ENCODE measurements at places on chromosomes 5 and 9.

DNA sequence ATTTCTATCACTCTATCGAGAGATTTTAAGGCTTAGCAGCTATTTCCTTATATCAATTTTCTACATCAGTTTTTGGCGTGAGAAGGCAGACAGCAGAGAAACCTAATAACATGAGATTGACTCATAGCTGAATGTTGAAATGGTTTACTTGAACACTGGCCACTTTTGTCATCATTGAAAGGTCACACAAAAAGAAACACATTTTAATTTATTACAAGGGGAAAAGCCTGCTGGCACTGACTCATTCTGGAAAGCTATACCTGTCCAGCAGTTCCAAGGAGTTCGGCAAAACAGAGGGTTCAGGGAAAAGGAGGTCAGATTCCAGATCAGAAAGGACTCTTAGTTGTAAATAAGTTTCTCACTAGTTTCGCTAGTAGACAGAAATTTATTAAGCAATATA lies 566.4 kb downstream of the DNAH5 start:
- DNase-seq = no peak

DNA sequence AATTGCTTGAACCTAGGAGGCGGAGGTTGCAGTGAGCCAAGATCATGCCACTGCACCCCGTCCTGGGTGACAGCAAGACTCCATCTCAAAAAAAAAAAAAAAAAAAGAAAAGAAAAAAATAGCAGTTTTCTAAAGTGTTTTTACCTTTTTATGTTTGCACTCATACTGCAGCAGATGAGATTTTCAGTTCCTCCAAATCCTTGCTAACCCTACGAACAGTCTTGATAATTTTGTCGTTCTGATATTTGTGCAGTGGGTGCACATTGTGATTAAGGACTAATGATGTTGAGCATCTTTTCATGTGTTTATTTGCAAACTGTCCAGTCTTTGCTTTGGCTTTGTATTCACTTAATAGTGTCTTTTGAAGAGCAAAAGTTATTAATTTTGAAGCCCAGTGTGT lies 42.9 kb downstream of the ZCCHC7 start:
- DNase-seq = no peak

DNA sequence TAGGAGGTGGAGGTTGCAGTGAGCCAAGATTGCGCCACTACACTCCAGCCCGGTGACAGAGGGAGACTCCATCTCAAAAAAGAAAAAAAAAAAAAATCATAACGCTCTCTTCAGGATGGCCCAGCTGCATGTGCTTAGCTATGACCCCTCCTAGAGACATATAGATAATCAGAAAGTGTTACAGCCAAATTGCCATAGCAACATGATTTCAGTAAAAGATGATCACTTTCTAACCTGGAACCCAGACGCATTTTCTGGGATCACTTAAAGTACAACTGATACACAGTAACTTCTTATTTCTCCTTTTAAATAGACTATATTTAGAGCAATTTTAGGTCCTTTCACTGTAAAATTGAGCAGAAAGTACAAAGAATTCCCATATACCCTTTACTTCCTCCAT lies 372.9 kb downstream of the CDH18 start:
- DNase-seq = no peak

DNA sequence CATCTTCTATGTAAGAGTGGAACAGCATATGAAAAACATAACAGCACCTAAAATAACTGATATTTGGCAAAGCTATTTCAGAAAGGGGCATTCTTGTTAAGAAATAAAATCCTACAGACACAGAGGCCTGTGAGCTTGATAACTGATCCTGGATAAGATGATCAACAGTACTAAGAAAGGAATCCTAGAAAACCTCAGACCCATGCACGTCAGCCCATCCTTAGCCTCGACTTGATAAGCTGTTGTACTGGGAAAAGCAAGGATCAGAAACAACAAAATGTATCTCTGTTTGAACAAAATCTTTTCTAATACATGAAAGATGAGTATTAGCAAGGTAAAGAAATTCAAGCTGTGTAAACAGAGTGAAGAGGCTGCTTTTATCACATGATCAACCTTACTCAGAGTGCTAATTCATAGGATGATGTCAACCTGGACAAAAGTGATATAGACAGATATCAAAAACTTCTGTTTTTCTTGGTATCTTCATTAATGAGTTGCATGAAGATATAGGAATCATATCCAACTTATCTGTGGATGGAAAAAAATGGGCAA lies 15.2 kb downstream of the LIFR start:
- DNase-seq = no peak

DNA sequence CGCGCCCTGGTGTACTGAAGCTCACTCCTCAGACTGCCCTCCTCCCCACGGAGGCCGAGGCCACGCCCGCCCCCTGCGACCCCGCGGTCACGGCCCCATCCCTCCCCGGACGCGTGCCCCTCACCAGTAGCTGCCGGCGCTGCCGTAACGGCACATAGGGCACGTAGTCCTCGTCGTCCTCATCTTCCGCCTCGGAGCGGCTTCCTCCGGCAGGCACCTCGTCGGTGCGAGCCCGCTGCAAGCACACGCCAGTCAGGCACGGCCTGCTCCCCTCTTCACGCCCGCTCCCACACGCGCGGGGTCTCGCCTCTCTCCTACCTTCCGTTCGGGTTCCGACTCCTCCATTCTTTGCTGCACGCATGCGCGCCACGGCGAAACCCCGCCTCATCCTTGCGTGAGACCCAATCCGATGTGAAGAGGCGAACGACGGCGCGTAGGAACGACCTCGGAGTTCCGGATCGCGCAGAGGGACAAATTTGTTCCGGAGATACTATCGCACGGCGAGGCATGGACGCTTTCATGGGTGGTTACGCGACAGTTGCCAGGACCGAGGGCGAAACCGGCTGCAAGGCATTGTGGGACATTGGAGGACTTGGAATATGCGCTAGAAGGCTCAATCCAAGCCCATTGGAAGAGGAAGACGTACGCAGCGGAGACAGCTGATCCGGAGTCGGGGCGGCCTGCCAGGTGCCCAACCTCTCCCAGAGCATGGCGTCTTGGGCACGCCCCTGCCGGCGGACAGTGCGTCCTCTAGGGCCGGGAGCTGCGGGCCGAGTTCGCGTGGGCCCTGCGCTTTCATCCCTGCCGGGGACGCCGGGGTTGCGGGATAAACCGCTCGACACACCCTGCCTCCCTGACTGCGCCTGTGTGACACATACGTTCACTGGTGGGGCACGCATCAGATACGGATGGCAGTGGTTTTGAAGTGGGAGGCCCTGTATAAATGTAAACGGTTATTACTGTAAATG lies at the start of gene DDX41:
Gene DDX41, minus strand, starts transcription at position 361 of the 968 bp plus-strand sequence. Its CDS starts 16 bp downstream, at position 345.
- peak; percentile 97 for DNase-seq

DNA sequence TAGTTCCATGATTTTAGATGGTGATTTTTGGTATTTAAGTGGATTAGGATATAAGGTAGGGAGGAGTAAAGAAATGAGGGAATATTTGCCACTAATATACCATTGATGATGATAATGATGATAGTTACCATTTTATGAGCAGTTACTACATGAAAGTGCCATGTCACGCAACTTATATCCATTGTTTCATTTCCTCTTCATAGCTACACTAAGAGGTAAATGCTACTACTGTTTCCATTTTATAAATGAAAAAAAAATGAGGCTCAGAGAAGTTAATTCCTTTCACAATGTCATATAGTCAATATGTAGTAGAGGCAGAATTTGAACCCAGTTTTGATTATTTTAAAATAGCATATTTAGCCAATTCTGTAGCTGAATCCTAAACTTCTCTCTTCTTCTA lies 112.2 kb upstream of the ADRA1B start:
- no peak for DNase-seq
